ENCODE measurements at places on chromosomes 13 and 19.

DNA sequence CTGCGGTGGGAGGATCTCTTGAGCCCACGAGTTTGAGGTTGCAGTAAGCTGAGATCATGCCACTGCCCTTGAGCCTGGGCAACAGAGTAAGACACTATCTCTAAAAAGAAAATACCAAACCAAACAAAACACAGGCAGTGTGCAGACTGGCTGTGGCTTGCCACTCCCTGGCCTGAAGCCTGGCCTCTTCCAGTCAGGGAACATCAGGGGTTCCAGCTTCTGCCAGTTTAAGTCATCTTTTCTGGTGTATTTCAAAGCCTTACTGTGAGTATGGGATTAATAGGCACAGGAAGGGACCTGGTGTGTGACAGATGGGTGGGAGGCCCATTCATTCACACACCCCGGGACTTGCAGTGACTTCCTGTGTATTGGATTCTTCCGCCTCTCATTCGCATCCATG lies 27.0 kb upstream of the F2RL3 start:
- no peak for DNase-seq

DNA sequence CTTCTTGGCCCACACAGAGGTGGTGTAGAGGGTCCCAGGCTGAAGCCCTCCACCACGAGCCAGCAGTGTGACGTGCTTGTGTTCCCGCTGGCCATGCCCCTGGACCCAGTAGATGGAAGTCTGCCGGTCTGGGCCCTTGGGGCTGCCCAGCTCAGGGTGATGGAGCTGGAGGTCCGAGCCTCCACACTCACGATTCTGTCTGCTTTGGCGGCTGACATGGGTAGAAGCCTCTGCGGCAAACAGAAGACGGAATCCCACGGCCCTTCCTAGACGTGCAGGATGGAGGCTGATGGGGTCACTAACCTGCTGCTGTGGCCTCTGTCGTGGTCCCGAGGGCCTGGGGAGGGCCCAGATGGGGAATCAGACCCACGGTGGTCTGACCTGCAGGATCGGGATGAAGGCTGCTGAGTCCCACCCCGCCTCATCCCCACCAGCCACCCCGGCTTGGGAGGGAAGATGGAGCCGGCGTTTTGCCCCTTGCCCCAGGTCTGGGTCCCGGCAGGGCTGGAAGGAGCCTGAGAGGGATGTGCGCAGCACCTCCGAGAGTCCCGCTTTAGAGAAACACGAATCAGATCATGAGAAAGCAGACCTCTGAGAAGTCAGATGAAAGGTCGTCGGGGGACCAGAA lies 4.4 kb downstream of the TMEM86B start:
- DNase-seq = no peak

DNA sequence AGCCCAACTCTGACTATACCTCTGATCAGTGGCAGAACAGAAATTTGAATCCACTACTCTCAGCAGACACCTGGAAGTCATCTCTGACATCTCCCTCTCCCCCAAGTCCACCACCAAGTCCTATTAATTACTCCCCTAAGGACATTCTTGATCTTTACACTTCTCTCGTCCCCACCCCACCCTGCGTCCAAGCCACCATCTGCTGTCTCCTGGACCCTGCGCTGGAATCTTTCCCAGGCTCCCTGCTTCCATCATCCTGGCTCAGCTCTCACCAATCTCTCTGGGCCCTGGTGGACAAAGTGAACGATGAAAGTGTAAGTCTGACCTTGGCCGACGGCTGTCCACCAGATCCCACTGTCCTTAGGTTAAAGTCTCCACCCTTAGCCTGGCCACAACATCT lies 145.6 kb upstream of the GJB6 start:
- DNase-seq = no peak

GRCh38 chr13:20796791-20797508 lies 23.2 kb upstream of the EEF1AKMT1 start:
- no peak for DNase-seq

DNA sequence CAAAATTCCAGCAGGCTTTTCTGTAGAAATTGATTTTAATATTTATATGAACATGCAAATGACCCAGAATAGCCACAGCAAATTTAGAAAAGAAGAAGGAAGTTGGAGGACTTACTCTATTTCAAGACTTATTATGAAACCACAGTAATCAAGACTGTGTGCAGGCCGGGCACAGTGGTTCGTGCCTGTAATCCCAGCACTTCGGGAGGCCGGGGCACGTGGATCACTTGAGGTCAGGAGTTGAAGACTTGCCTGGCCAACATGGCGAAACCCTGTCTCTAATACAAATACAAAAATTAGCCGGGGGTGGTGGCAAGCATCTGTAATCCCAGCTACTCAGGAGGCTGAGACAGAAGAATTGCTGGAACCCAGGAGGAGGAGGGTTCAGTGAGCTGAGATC lies 6.0 kb upstream of the FFAR2 start:
- no peak for DNase-seq

Measured in stimulated activated CD8-positive, alpha-beta memory T cell treated with anti-CD3 and anti-CD28 coated beads, Interleukin-4, amount 100 ng/mL, for 4 hours (primary cell).